ENCODE measurements at places on chromosomes 5 and 9.

GRCh38 chr5:154467655-154468354, 10.2 kb downstream of the HAND1 start:
- DNase-seq = peak; percentile 45

DNA sequence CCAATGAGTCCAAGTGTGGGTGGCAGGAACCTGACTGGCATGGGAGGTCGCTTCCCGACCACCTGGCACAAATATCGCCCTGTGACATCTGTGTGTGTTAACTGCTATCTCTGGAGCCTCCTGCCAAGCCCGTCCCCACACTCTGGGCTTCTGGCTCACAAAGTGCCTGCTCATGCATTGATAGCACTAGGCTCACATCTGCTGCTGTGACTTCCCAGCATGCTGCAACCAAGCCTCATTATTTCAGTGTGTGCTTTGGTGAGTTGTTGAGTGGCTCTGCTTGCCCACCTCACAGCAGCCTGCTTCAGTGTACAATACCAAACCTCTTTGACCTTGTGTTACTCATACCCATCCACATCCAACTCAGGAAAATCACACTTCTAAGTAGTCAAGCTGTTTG, 139.8 kb downstream of the APBA1 start:
- DNase-seq = no peak

GRCh38 chr5:43038496-43038989, 1.6 kb downstream of the ANXA2R start:
- DNase-seq = peak; percentile 41

- DNase-seq = no peak
These were observed 140.7 kb downstream of the C9orf50 start for GRCh38 chr9:129480227-129480626.

DNA sequence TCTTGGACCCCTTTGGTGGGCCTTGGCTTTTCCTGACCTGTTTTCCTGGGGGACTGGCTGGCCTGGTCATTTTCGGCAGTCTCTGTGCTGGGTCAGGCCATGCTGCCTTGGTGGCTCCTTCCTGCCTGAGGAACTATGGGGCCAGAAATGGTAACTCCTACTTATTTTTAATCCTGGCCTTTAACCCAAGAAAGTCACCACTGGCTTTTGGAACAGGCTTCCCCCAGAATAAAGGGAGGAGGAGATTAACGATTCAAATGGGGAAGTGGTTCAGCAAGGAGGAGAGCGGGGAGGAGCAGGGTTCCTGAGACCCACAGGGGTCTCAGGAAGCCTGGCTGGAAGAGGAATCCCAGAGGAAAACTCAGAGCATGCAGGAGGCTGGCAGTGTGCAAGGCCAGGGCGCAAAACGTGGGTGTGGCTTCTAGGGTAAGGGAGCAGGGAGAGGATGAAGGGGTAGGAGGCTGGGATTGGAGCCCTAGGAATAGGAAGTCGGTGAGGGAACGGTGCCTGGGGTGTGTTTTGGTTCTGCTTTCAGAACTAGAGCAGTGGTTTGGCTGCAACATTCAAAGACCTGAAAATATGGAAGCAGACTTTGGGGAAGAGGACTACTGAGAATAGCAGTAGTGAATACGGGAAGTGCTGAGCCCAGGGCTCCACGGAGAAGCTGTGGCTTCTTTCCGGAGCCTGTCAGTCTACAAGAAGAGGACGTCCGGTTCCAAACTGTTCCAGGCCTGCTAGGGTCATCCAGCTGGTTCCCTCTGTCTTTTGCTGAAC, 271.1 kb upstream of the KLF4 start:
- DNase-seq = peak; percentile 59

- DNase-seq = no peak
These were observed 8.5 kb downstream of the HK3 start for GRCh38 chr5:176890455-176891330.

- DNase-seq = peak; percentile 17
These were observed 54.9 kb downstream of the SLC44A1 start for GRCh38 chr9:105299190-105299854.

DNA sequence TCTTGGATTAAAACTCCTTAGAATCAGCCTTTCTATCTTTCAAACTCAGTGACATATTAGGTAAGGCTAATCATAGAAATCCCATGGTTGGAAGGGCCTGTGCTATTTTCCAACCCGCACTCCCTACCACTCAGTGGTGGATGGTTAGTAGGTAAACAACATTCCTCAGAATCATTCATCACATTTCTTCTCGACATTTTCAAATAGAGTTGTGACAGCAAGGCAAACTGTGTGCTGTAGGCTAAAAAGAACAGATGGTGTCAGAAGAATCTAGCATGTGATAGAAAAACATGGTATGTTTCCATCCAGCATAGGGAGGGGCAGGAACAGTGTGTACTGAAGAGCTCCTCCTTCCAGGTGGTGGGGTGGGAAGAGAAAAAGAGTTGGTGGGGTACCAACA, 227.3 kb upstream of the NMUR2 start:
- no peak for DNase-seq

- no peak for DNase-seq
These were observed 11.8 kb downstream of the TRUB2 start for GRCh38 chr9:128310461-128310860.

- no peak for DNase-seq
These were observed 97.0 kb downstream of the KLHL3 start for GRCh38 chr5:137638841-137639240.

DNA sequence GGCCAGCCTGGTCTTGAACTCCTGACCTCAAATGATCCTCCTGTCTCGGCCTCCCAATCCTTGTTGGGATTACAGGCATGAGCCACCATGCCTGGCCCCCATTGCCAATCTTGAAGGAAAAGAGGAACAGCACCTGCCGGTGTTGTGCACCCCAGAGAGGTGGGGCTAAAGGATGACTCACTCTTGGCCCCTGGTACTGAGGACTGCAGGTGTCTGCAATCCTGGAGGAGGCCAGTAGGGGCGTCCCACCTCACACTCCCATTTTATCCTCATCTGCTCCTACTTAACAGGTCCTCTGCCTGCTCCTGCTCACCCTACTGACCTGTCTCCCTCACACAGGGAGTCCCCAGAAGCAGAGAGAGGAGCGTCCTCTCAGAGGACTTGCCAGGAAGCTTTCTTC, 390.4 kb downstream of the ARHGEF28 start:
- DNase-seq = no peak

DNA sequence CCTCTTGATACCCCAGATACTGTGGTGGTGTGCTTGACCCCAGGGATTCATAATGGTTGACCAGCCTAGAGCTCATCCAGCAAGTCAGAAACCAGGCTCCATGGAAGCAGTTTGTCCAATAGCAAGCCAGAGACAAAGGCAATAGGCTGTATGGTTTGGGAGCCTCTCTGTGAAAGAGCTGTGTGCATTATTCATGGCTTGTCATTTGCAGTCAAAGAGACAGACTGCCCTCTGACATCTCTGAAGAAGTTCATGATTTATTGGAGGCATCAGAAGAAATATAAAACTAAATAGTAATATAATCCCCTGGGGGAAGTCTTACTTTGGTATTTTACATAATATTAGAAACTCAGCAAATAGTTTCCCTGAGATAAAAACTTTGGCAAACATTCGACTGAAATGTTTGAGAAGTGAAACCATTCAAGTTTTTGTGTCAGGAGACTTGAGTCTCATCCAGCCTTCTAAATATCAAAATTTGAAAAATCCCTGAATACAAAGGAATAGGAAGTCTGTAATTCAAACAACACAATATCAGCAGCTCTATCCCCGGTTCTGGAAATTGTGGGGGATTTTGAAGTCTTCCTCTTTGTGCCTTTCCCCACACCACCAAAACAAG, 250.3 kb downstream of the ZSWIM6 start:
- DNase-seq = no peak

DNA sequence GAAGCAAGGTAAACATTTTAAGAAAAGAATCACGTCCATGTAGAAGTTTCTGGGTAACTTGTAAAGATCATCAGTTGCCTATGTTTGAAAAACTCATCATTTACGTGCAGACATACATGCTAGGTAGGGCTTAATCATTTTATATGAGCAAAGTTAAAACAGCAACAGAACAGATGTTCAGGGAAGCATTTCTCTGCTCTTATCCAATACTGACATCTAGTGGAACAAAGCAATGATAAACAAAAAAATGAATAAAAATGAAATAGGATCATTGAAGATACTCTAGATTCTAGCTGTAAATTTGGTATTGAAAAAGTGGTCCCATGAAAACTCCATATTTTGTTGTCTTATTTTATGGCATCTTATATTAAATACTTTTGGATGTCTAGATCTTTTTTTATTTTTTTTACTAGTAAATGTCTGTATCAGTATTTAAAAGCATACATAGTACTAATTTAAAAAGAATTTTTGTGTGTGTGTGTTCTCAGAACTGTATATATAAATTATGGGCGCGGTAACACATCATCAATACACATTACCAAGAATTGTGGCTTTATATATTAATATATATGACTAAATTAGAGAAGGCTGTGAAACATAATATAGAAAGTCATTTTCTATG, 1050.2 kb downstream of the CDH12 start:
- no peak for DNase-seq

- DNase-seq = no peak
These were observed 312.1 kb downstream of the CDH12 start for GRCh38 chr5:22541037-22541436.

DNA sequence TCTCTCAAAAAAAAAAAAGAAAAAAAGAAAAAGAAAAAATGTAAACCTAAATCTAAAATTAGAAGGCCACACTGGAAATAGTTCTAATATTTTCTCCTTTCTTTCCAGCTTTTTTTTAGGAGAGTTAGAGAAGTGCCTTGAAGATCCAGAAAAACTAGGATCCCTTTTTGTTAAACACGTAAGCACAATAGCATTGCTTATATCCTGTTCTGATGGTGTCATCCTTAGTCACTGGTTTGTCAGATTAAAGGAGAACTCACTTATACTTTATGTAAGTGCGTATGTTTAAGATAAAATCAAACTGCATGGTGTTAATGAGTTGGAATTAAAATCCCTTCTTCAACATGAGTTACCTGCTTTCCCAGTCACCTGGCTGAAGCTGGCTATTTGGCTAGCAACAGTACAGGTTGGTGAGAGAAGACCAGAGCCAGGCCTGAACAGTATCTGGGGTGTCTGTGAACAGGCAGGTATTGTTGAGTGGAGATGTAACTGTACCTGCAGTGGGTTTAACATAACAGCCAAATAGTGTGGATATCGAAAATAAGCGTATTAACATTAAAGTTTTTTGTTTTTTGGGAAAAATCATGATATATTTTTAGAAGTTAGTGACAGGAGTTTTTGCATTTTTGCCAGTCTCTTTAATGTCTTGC, 104.7 kb upstream of the OTULINL start:
- DNase-seq = no peak

DNA sequence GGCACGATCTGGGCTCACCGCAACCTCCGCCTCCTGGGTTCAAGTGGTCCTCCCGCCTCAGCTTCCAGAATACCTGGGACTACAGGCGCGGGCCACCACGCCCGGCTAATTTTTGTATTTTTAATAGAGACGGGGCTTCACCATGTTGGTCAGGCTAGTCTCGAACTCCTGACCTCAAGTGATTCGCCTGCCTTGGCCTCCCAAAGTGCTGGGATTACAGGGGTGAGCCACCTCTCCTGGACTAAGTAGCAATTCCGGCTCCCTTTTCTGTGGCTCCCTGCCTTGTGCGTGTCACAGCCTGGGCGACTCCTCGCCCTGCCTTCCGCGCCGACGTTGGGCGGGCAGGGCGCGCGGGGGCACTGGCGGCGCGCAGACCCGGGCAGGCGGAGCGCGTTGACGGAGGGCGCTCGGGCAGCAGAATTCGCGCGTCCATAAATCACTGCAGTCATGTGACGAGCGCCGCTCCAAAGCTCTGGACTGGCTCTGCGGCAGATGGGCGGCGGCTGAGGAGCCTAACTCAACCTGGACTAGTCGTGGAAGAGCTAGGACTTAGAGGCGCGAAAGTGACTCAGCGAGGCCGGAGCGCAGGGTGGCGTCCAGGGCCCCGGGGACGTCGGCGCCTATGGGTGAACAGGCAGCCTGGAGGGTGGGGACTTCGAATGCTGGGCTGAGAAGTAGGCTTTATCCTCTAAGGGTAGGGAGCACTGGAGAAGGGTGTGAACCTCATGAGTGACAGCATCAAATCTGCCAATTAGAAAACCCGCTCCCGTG, 1.4 kb upstream of the CIZ1 start:
- no peak for DNase-seq

- DNase-seq = no peak
These were observed 9.8 kb downstream of the CLTB start for GRCh38 chr5:176406436-176407052.

DNA sequence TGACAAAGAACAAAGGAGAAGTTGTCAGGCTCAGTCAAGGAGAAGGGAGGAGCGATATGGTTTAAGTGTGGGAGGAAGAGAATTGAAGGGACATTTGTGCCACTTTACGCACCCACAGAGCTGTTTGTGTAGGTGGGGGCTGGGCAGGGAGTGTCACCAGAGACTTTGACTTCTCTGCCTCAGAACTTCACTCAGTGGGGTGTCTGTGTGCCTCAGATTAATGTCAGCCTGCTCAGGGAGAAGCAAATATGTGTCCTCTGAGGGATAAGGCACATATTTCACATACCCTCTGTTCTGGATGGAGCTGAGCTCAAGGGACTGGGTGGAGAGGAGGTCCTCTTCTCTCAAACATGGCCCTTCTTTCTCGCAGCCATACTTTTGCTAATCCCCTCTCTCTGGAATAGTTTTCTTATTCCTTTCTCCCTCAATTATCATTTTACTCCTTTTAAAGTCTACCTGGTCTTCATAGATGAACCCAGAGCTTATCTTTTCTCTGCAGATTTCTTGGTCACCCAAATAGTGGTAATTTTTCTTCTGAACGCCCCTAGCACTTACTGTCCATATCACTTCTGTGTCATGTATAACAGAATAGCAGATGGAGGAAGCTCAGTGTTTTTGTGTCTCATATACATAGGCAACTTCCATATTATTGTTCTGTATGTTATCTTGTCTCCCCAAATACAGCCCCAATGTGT, 77.0 kb downstream of the IQGAP2 start:
- no peak for DNase-seq

DNA sequence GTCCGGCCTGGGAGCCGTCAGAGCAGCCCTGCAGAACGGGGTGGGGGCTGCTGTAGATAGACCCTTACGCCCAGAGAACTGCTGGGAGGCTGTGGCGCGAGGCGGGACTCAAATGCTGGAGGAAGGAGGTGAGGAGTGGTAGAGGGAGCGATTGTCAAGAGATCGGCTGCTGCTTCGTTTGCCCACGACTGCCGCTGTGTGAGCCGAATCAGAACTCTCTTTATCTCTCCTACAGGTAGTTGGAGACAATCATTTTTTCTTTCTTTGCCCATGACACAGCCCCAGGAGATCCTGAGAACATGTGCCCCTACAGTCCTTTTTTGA, 456 bp downstream of the ZNF79 start:
- no peak for DNase-seq

DNA sequence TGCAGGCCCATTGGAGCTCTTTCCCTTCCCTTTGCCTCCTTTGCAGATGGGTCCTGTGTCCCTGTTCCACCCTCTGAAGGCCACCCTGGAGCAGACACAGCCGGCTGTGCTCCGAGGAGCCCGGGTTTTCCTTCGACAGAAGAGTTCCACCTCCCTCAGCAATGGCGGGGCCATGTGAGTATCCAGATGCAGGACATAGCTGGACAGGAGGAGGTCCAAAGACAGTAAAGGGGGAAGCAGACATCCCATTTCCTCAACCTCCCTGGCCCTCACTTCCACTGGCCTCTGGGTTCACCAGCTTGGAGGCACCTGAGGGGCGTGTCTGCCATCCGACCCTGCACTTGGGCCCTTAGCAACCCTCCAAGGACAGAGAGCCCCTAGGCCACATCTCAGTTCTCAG, 237.9 kb downstream of the CACNA1B start:
- no peak for DNase-seq
